ENCODE measurements at places on chromosomes 3 and 15.

- no peak for DNase-seq
Measured at GRCh38 chr3:178392511-178392926, 143.7 kb upstream of the KCNMB2 start.

- DNase-seq, result no peak
Measured at GRCh38 chr3:96700322-96701315, 113.8 kb upstream of the EPHA6 start.

GRCh38 chr3:36852071-36852470, 87.7 kb upstream of the DCLK3 start:
- no peak for DNase-seq

DNA sequence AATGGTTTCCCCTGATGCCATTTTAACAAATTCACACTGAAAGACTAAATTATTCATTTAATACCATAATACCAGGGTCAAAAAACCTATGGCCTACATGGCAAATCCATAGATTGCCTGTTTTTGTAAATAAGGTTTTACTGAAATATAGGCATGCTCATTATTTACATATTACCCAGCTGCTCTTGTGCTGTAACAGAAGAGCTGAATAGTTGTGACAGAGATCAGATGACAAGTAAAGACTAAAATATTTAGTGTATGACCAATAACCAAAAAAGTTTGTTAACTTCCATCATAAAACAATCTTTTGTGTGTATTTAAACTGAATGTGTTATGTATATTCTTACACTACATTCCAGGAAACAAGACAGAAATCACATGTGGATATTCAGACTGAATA, 60.2 kb downstream of the DENND4A start:
- no peak for DNase-seq

DNA sequence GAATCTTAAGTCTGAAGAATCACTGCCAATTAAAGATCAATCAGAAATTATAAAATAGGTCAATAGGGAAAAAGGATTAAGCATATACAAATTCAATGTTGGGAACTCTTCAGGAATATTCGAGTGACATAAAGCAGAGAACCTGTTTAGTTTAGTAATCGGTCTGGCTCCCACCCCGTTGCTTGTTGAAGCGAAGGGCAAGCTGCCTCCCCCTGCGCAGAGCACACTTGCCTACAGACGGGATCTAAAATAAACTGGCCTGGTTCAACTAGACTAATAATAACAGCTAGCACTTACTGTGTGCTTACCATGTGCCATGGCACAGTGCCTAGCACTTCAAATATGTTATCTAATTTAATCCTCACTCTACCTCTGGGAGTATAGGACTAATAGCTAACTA, 8.6 kb downstream of the SEMA6D start:
- DNase-seq, result no peak

DNA sequence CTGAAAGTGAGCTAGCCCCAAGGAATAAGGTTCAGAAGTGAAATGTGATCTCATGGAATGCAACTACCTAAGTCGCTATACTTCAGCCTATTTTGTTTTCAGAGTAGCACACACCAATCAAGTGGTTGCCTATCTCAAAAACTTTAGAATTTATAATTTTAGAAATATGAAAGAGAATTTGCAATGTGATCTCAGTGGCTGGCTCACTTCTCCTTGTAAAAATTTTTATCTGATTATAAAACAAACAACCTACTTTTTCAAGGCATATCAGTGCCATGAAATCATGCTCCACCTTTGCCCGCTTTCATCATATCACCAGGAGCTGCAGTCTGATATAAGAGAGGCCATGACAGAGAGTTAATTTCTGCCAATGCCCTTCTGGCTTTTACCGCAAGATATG, 47.3 kb downstream of the CLDN11 start:
- no peak for DNase-seq

GRCh38 chr3:163261056-163261455, 1764.4 kb downstream of the OTOL1 start:
- no peak for DNase-seq

DNA sequence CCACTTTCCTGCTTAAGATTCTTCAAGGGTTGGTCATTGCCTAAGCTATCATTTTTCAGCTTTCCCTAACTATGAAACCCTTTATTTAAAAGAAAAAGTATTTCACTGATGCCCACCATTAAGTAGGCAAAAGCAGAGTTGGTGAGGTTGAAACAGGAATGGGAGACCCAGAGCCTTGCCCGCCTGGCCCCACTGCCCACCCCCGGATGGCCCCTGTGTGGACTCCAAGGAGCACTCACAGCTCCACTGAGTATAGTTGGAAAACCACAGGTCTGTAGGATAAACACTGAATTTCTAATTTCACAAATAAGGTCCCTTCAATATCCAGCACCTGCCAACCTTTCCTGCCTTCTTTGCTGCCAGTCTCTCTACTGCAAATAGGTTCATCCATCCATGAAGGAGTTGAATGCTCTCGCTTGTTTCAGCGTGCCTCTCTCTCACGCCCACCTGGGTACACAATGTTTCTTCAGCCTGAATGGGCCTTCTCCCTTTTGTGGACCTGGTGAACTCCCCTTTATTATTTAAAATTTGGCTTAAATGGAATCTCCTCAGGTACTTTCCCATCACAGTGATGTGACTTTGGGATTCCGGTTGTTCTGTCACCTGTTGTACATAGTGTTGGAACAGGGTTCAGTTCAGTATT, 8.7 kb upstream of the ACAP2 start:
- no peak for DNase-seq

DNA sequence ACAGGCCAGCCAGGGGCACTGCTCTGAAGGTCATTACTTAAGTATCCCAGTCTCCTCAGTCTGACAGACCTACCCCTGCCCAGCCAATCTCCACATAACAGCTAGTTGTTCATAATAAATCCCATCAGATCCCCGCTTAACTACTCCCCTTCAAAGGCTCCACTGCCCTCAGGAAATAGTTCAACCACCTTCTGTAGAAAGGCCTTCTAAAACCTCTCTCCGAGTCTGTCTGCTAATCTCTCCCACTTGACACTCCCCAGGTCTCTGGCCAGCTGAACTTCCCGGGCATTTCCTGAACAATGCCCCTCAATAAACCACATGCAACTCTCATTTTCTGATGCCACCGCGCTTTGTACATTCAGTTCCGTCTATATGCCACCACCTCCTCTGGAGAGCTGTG, 6.0 kb downstream of the PRC1 start:
- no peak for DNase-seq

DNA sequence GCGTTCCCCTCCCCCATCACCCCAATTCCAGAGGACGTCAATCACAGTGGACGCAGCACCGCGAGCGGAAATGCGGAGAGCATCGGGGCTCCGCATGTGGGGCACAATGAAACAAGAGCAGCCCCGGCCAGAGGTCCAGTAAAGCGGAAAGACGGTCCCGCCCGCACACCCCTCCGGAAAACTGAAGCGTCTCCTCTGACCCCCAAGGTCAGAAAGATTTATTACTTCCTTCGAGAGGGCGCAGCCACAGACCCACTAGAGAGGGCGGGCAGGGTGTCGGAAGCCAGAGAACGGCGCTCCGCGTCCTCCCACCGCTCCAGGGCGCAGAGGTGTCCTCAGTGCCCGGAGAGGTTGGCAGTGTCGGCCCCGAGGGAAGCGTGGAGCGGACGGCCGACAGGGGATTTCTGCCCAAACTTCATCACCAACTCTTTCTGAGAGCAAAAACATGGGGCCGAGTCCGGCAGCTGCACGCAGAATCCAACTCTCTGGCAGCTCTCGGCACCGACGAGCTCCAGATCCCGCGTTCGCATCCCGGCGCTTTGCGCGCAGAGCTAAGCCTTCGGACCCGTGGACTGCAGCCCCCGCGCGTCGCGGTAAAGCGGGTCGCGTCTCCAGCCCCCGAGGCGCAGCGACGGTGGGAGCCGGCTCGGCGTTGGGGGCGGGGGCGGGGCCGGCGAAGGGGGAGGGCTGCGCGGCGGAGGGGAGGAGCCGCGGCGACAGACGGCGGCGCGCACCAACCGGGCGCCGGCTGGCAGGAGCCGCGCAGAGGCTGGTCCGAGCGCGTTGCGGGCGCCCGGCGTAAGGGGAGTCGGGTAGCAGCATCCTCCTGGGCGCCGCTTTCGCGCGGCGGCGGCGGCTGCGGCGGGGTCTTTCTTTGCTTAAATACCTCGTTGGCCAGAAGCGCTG, at the start of gene CHST2:
Gene CHST2, plus strand, starts transcription at position 763 of the 906 bp plus-strand sequence. CDS start 1,046 bp downstream, outside the sequence.
- peak; percentile 75 for DNase-seq

DNA sequence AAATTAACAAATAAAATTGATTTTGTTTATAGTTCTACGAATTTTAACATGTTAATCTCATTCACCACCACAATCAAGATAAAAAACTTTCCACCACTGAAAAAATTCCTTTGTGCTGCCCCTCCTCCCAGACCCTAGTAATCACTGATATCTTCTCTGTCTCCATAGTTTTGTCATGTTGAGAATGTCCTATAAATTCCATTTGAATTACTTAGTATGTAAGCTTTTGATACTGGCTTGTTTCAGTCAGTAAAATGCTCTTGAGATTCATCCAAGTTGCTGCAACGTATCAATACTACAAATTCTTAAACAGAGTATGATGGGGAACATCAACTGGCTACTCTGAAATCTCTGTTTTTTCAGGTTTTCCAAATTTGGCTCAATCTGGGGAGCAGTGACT, 129.6 kb downstream of the CTNNB1 start:
- no peak for DNase-seq

DNA sequence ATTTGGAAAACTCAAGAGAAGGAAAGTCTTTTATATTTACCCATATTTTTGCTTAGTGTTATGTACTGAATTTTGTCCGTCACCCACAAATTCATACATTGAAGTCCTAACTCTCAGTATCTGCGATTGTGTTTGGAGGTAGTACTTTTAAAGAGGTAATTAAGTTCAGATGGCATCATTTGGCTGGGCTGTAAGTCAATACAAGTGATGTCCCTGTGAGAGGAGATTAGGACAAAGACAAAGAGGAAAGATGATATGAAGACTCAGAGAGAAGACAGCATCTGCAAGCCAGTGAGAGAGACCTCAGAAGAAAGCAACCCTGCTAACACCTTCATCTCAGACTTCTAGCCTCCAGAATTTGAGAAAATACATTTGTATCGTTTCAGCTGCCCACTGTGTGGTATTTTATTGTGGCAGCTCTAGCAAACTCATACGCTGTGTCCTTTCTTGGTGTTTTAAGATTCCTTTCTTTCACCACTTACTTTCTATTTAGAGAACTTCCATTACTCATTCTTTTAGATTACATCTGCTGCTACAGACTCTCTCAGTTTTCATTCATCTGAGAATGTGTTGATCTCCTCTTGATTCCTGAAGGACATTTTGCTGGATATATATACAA, 17.0 kb downstream of the LRCH3 start:
- no peak for DNase-seq

- DNase-seq, result no peak
Measured at GRCh38 chr3:65672871-65673815, 365.6 kb downstream of the MAGI1 start.

GRCh38 chr15:76553102-76553501, 216.5 kb downstream of the ISL2 start:
- no peak for DNase-seq

DNA sequence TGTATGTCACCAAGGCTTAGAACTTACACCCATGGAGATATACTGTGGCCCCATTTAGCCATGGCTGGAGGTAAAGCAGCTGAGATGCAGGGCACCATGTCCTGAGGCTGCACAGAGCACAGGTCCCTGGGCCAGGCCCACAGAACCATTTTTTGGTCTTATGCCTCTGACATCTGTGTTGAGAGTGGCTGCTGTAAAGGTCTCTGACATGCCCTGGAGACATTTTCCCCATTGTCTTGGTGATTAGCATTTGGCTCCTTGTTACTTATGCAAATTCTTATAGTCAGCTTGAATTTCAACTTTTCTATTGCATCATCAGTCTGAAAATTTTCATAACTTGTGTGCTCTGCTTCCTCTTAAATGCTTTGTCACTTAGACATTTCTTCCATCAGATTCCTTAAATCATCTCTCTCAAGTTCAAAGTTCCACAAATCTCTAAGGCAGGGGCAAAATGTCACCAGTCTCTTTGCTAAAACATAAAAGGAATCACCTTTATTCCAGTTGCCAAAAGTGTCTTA, 701.3 kb downstream of the EPHA3 start:
- no peak for DNase-seq

DNA sequence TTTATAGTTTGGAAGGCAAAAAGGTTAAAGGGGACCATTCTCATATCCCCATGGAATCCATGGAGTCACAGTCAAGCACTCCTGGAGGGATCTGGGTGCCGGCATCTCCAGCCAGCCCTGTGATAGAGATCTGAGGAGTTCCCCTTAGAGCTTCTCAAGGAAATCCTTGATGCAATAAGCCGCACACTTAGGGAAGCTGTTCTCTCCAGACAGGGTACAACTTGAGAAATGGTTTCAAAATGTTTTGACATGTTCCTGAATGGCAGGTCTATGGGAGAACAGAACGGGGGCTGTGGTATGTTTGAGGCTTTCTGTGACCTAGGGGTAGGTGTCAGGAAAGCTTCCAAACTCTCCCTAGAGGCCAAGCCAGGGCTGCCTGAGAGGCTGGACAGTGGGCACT, 292.9 kb downstream of the TLE3 start:
- DNase-seq, result no peak

GRCh38 chr3:1082108-1082507, 10.7 kb upstream of the CNTN6 start:
- DNase-seq, result no peak

GRCh38 chr3:16520970-16521881, 7.7 kb upstream of the RFTN1 start:
- DNase-seq, result no peak

DNA sequence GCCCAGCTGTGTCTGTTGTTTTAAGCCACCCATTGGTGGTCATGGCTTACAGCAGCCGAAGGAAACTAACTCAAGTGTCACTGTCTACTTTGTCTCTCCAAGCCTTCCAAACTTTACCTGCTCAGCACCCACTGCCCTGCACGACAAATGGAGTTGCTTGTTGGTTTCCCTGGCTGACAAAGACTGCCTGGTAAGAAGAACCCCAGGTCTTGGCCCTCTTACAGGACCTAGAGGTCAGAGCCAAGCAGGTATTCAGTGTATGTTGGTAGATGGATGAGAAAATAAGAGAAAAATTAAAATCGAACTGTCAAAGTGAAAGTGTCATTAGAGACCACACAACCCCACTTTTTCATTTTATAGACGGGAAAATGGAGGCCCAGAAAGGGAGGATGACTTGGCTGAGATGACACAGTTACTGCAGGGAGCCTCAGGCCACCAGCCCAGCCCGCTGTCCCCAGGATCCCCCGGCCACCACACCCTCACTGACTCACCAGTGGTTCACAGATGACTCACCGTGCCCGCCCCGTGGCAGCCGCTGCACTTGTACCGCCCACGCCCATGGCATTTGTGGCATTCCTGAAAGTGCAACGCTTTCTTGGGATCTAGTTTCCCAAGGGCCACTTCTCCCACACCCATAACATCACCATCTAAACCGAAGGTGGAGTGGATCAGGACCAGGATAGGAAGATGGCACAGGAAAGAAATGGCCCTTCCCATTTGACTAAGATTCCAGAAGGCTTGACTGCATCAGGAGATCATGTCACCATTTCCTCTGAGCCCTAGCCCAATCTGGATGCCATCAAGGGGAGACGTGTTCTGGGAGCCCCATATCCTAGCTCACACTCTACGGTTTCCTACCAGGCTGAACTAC, 15.2 kb downstream of the SSUH2 start:
- no peak for DNase-seq

DNA sequence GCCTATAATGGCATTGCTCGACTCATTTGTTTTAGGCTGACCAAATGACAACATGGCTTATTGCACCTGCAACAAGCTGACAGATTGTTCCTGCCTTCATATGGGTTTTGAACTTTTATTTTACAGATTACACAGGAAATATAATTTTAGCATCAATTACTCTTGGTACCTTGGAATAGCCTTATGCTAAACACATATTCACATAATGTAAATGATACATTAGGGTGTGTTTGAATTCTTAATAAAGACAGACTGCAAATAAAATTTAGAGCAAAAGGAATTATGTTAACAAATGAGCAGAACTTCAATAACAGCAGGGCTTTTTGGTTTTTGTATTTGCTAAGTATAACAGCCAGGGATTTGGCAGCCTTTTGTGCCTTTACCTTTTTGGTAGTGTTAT, 51.9 kb upstream of the TMC3 start:
- DNase-seq, result no peak

Data from activated T-cell treated with anti-CD3 and anti-CD28 coated beads, Interleukin-2, amount 50 U/mL, for 1 hour (primary cell).